Activated gamma-delta T cell treated with anti-CD3 and anti-CD28 coated beads, Interleukin-2, amount 50 U/mL, for 16 hours (primary cell): ENCODE measurements at places on chromosomes 3 and 15.

GRCh38 chr3:130258532-130258952 lies 86.9 kb upstream of the COL6A5 start:
- no peak for DNase-seq

DNA sequence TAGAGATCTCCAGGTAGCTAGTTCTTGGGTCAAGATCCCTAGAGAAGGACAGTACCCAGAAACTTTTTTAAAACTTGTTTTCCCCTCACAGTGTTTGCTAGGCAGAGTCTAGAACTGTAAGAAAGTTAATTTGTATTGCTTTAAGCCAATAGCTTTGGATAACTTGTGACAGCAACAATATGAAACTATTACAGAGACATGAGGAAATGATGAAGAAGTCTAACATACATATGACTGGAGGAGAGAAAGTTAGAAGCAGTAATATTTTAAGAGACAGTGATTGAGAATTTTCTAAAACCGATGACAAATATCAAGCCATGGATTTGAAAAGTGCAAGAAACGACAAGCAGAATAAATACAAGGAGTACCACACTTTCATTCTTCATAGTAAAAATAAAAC lies 10.0 kb downstream of the HMG20A start:
- no peak for DNase-seq

DNA sequence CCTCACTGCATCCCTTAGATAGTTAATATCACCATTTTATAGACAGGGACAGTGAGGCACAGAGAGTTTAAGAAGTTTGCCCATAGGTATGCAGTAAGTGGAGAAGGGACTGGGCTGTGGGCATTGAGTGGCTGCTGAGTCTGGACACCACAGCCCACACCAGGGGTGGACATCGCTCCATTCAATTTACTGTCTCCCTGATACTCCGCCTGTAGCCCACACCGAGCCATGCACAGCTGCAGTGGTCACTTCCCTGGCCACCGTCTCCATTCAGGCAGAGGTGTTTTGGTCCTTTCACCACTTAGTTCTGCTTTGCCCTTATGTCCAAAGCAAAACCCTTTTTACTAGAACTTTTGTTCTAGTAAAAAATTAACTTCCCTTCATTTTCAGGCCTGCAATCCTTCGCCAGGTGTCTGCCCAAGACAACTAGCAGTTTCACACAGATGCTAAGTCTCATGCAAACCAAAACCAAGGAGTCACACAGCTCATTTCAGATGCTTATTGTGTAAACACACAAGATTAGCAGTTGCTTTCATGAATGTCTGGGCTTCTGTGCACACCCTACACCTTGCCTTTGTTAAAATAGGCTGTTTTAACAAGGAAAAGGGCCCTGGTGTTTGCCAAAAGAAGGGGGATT lies 30.1 kb downstream of the ZNF35 start:
- DNase-seq = no peak

- no peak for DNase-seq
These were observed 234.1 kb downstream of the THSD4 start for GRCh38 chr15:71349336-71349735.

- no peak for DNase-seq
These were observed 133.2 kb downstream of the ANXA2 start for GRCh38 chr15:60264566-60264965.

GRCh38 chr15:29792426-29793159 lies 29.7 kb downstream of the TJP1 start:
- DNase-seq = no peak

DNA sequence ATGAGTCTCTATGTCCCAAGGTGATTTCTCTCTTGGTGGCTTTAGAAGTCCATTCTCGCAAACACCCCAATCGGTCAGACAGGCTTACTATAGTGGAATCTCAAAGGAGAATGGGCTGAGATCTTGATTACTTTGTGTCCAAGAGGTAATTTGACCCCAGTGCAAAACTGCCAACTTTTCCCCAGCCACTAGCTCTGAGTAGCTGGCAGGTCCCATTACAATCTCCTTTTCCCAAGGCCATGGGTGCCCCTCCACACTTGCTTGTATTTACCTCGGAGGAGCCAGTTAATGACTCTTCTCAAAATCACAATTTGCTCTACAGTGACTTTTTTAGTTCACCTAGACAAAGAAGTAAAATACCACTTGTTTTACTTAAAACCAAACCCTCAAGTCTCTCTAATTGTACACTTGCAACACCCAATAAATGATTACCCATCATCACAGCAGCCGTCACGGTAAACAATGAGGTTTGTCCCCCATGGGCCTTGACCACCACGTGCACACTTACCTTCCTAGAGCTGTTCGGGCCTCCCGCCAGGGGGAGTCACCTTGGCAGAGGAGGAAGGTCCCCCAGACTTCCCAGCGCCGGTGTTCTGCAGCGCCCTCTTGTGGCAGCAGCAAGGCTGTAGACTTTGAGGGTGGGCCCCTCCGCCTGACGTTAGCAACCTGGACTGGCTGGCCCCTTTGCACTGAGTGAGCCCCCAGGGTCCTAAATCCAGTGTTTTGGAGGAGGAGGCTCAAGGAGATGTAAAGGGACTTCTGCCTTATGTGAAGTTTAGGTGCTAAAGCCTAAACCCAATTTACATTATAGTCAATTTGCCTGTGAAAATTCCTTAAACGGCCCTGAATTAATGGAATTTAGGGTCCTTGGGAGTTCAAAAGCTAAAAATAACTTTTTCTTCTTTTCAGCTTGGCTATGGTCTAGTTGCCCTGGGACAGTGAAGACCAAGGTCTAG lies 18.7 kb upstream of the HDAC11 start:
- DNase-seq = peak; percentile 58

DNA sequence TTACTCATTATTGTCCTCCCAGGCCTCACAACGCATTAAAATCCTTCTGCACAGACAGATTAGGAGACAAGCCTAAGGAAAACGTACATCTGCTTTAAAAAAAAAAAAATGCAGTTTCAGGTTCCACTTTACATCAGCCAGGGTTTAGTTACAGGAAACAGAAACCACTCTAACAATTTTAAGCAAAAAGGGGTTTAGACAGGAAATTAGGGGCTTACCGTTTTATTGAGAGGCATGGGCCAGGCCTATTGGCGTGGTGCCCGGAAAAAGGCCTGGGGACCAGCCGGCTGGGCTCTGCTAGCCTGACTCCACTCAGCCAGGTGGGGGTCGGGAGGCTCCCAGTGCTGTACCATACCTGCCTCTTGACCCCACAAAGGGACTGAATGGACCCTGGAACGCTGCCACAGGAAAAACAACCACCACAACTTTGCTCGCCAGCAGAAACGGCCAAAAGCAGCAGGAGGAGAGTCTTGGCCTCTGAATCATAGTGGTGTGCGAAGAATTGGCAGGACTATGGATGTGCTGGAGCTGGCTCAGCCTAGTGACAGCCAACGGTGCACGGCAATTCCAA lies 124.3 kb downstream of the CHSY1 start:
- DNase-seq = peak; percentile 15

GRCh38 chr15:70633103-70633831 lies 130.1 kb downstream of the UACA start:
- DNase-seq = no peak

GRCh38 chr3:197394464-197395321 lies 96.3 kb upstream of the DLG1 start:
- no peak for DNase-seq

DNA sequence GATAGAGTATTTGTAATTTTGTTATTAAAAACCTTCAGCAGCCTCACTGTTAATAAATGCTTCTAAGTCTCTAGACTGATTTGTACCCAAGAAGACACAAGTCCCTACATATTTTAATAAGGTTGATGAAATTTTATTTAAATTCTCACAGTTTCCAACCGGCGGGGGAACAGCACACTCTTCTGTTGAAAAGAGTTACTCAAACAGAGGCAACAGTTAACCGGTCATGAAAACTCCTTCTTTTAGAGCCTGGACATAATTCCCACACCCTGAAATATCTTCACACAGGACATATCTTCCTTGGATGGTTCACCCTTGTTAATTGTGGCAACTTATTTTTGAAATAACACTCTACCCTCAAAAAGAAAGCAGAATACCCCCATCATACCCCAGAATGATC lies 278.8 kb downstream of the FOXP1 start:
- DNase-seq = no peak

DNA sequence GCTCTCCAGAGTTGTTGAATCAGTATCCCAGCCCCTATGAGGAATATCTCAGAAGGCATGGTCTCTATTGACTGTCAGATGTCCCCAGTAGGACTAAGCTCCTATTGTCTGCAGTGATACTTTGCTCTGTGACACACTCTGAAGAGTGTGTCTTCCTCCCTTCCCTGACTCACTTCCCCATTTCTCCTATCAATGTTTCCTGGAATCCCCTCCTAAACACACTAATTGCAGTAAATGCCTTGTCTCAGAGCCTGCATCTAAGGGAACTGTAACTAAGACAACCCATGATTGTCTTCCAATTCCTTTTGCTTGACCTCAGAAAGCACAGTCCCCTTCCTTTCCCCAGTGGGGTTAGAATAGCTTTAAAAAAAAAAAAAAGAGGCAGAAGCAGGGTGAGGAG lies 397.3 kb upstream of the PROK2 start:
- DNase-seq = no peak

- no peak for DNase-seq
These were observed 110.0 kb downstream of the TJP1 start for GRCh38 chr15:29712149-29712885.

DNA sequence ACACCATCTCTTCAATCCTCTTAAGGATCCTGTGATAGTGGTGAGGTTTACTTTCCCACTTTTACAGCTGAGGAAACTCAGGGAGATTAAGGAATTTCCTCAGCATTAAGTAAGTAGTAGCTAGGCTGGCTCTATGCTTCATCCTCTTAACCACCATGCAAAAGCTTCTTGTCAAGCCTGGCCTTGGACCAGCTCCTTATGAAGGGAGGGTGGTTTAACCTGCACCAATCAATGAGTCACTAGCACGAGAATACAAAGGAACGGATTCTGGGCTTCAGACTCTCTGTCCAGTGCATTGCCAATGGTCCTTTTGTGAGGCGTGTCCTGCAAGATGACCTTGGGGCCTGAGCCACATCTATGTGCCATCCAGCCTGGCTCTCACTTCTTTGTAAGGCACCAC lies 202.0 kb upstream of the CFAP20DC start:
- DNase-seq = no peak

GRCh38 chr15:90887037-90887481 lies 2.8 kb downstream of the FES start:
- no peak for DNase-seq

GRCh38 chr15:80902298-80902801 lies 87.3 kb downstream of the MESD start:
- no peak for DNase-seq
